HepG2 (cell line): ENCODE measurements at places on chromosomes 7 and 10.
A peak's percentile ranks its signal among the peaks of the same experiment; 100 is the strongest.

- no peak for DNase-seq
Observed at GRCh38 chr10:110714356-110714755, 70.2 kb downstream of the RBM20 start.

DNA sequence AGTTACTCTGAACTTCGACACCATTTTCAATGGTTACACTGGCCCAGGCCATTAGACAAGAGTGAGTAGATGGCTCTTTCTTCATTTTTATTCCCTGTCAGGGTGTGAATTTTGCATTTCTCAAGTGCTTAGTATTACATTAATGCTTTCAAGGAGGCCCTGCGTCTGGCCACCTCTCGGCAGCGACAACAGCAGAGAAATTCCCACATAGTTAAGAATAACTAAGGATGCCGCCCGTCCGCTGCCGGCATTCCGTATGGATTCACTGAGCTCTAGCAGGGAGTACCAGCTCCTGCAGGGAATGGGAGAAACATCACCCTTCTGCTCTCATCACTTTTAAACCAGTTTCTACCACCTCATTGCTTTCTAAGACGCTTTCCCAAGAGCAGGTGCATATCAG is 153.6 kb downstream of the TCERG1L start:
- DNase-seq, result no peak

DNA sequence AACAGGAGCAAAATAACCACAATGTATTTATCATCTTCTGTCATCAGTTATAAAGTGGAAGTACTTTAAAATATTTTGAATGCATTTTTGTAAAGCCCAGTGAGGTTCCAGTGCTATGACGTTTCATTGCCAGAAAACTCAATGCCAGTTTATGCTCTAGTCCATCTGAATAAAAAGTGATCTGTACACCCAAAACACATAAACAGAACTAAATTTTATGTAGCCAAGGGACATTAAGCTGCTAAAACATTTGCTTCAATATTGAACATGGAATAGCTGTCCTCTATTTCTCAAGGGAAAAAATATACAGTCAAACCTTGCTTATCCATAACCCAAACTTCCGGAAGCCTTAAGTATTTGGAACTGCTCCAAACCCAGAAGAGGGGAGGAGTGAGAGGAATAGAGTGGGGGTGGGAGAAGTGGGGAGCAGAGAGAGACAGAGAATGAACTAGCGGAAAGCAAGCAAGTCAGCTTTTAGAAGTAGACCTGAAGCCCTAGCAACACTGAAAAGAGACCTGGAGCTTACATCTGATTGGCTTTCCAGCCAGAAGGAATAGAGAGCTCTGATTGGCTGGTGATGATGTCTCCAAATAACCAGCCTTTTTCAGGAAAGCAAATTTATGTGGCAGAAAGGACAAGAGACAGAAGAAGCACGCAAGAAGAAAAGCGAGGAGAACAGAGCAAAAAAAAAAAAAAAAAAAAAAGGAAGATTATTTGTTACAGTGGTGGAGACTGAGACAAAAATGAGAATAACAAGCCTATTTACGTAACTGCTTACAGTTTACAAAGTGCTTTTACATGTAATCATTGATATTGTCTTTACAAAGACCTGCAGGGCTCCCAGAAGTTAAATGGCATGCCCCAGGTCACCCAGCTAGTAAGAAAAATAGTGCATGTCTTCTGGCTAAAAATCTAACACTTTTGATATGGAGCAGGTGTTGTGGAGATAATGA is 196.0 kb downstream of the RNLS start:
- peak; percentile 50 for DNase-seq

DNA sequence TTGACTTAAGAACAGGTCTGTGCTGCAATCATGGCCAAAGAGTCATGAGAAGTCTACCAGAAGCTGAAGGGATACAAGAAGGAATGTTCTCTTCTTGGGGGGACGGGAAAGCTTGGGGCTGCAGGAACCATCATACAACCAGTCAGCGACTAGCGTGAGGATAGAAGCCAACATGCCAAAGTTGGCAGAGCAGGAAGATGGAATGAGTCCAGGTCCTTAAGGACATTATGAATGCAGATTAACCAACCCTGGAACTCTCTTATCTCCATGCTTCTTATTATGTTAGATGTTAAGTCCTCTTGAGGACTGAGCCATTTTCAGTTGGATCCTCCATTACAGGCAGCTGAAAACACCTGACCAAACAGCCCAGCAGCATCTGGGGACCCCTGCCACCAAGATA is 17.2 kb upstream of the CACUL1 start:
- DNase-seq, result no peak

DNA sequence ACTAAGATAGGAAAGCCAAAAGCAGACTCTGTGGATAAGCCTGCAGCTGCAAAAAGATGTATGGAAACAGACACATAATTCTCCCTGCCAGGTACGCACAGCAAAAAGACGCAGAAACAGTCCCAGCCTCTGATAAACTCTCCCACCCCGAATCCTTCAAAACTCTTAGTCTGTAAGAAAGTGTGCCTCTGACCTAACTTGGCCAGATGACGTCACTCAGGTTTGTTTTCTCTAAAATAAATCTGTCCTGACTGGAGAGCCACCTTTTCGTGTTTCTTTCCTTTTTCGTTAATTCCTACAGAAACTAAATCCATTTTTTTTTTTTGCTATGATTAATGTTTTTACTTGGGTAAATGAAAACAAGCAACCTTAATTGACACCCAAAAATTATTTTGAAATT is 793.8 kb downstream of the SORCS1 start:
- no peak for DNase-seq

- DNase-seq, result no peak
Observed at GRCh38 chr7:51847461-51848134, 531.0 kb upstream of the COBL start.

DNA sequence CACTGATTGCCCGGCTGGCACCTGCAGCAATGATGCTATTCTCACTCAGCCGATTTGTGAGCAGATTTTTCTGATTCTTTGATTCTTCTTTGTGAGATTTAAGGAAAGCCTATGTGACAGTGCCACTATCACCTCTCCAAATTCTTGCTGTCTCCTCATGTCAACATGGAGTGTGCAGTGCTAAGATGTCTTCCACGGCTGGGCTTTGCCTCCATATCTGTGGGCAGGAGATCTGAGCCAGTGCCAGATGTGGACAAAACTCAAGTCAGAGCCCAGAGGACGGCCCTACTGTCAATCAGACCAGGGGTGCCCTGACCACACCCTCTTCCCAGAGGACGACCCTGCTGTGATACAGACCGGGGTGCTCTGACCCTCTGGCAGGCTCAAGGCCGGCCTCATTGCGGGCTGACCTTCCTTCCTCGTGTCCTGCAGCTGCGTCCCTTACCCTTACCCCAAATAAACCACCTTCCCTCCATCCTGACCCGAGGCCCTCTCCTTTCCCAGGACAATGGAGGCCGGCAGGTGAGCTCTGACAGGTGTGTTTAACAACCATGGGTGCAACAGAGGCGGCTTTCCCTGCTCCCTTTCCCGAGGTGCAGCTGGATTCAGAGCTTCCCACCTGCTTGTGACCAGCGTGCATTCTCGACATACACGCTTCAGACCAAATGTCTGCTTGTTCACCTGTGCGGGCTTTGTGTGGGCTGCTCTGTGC is 221.4 kb downstream of the ADARB2 start:
- DNase-seq, result no peak

GRCh38 chr10:77512219-77512578 is 125.4 kb downstream of the KCNMA1 start:
- no peak for DNase-seq

GRCh38 chr7:90303241-90303640 is 17.9 kb downstream of the FAM237B start:
- DNase-seq, result no peak

DNA sequence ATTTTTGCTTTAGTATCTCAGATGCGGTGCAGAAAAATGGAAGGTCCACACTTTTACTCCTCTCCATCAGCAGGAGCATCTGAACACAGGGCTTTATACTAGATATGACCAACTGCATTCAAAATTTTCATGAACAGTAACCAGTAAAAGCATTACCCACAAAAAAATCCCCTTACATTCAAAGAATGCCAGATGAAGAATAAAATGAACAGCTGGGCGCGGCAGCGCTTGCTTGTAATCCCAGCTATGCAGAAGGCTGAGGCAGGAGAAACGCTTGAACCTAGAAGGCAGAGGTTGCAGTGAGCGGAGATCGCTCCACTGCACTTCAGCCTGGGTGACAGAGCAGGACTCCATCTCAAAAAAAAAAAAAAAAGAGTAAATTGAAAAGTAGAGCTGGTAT is 3.1 kb downstream of the SAR1A start:
- no peak for DNase-seq

DNA sequence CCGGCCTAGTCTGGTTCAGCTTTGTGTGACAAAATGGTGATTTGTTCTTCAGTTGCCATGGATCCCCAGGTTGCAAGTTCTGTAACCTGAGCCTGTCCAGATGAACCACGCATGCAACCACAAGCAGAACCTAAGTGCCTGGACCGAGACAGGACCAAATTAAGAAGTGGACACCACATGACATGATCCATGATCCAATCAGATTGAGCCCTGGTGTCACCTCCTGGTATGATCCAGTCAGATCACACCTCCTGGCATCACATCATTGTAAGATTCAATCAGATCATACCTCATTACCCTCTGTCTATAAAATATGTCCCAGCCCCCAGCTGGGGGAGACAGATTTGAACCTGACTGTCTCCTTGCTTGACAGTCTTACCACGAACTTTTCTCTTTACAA is 70.0 kb downstream of the MALSU1 start:
- no peak for DNase-seq

GRCh38 chr7:158325530-158326381 is 261.9 kb downstream of the PTPRN2 start:
- peak; percentile 30 for DNase-seq

GRCh38 chr10:14048930-14049613 is 281.7 kb downstream of the FRMD4A start:
- no peak for DNase-seq

DNA sequence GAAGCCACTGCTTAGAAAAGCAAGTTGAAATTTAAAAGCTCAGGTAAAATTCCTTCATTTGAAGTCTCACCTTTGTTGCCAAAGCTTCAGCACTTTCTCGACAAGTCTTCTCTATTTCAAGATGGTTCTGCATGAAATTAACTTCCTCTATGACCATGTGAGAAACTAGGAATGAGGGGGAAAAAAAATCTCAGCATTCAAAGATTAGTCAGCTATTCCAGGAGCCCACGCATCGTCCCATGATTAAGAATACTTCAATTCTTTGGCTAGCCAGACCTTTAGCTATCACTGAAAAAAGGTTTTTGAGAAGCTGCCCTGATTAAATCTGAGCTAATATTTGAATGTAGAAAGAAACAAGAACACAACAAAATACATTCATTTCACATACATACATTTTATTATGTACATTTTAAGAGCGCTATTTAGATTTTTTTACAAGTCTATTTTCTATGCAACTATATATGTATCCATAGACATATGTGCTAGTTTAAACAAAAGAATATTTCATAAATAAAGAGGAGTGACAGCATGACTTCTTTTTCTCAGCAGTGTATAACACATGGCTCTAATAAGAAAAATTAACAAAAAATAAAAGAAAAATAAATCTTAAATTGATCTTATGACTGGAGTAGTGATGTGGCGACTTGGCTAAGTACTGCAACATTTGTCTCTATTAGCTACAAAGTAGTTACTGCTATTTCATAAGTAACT is 44.8 kb downstream of the SHTN1 start:
- DNase-seq, result no peak

- no peak for DNase-seq
Observed at GRCh38 chr7:25889765-25890164, 262.2 kb upstream of the NFE2L3 start.

DNA sequence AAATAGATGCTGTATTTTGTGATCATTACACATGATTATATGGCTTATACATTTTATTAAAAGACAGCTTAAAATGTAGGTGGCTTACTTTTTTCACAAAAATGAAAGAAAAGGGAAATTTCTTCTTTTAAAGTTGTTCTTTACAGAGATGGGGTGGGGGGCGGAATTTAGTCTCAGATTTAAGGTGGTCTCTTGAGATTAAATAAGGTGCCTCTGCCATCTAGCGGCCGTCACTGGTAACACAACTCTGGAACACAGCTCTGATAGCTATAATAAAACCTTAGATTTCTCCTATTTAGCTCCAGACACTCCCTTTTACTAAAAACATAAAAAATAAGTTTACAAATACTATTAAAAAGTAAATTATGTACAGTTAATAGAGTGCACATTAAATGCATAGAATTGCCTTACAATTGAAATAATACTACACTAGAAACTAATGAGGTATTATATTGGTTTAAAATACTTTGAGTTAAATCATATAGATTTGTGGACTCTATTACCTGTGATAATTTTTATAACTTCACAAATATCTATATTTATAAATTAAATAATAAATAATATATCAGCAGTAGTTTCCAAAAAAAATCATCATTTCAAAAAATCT is 210.9 kb downstream of the DGKB start:
- DNase-seq, result peak; percentile 1

DNA sequence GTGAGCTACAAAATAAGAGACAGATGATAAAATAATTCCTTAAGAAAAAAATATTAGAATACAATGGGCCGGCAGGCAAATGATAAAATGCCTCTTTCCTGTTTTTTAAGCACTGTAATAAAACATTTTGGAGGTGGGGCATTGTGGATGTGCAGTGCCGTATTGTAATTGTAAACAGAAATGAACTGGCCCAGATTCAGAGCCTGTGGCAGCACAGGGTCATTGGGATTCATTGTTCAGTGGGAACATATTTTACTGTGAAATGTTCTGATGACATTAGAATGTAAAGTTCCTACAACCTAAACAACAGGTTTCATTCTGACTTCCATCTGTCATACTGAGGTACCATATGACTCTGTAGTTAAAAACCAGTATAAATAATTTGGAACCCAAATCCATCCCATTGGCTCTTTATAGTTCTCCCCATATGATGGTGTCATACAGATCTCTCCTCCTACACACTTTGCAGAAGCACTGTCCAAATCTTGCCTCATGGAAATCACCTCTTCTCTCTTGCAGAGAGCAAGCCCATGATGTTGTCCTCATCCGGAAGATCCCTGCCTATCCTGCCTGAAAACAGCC is 264.6 kb downstream of the WDR37 start:
- DNase-seq, result no peak

DNA sequence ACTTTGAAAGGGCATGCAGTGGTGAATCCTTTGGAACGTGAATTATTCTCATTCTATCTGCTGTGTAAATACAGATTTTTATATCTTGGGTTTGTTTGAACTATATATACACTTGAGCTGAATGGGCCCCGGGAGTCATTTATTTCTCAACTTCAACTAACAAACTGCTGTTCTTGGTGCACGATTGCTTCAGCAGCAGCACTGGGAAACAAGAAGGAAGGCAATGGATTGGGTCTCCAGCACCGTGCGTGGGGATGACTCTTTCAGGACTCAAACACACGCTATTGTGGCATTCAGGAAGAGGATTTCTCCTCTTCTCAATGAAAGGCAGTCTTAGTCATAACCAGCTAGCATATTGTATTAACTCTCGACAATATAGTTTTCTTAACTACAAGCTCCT is 226.0 kb upstream of the NFE2L3 start:
- DNase-seq, result peak; percentile 10

GRCh38 chr10:126454045-126454751 is 65.9 kb upstream of the ADAM12 start:
- DNase-seq, result no peak

DNA sequence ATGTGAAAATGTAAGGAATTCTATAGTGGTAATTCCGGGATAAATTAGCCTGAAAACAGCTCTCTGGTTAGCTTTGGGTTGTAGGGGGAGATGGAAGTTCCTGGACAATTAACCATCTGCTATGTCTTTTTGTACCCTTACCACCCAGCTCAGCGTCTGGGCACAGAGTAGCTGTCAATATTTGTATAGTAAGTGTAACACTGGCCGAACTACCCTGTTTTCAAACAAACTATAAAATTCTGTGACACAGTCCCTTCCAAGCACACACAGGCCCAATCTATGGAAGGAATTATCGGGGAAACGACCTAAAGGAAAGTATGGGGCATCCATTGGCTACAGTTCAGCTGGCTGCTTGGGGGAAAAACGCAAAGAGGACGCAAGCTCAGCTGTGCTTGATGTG is 869 bp upstream of the LHFPL3 start:
- no peak for DNase-seq
